ENCODE measurements at places on chromosomes 3 and 15. TPM values are rescaled to one million over a fixed set of nuclear protein-coding genes. Genes with fewer than 3 reads are reported as not detected.

GRCh38 chr3:12046406-12046805 lies 42.2 kb downstream of the SYN2 start:
- DNase-seq, result no peak

The ERICH6 gene
- not detected for total RNA-seq

The GRIP2 gene
- 0.77 TPM for total RNA-seq

The CD80 gene
- 2.5 TPM for total RNA-seq

The CAPN3 gene
- total RNA-seq, result 1.5 TPM

DNA sequence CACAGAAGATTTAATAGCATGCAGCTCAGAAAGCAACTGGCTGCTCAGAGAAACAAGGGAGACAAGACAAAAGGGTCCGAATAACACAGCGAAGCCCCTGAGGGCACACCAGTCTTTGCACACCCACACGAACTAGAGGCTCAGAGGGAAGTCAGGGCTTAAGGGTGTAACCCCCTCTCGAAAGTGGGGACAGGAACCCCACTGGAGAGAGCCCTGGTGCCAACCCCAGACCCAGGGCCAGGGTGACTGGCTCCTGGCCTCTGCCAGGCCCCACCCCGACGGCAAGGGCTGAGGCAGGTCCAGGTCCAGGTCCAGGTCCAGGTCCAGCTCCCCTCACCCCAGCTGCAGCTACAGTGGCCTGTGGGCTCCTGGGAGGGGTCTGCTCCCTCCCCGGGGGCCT lies 10.5 kb upstream of the PRR23E start:
- DNase-seq, result no peak

The MELTF gene
- 11.3 TPM for total RNA-seq

The SPG21 gene
- total RNA-seq, result 77.0 TPM

DNA sequence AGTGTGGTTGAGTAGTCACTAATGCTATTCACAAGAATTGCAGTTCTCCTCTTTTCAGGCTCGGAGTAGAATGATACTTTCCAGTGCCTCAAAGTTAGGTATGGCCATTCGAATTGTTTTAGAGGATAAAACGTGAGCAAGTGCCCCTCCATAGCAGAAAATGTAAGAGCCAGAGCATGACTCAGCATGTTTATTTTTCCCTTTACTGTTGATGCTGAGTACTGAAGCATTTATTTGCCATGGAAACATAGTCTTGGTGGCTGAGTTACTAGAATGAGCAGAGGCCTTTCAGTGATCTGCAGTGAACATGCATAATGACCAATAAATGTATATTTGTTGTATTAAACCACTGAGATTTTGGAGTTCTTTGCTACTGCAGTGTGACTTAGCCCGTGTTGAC lies 540.6 kb downstream of the NLGN1 start:
- no peak for DNase-seq

DNA sequence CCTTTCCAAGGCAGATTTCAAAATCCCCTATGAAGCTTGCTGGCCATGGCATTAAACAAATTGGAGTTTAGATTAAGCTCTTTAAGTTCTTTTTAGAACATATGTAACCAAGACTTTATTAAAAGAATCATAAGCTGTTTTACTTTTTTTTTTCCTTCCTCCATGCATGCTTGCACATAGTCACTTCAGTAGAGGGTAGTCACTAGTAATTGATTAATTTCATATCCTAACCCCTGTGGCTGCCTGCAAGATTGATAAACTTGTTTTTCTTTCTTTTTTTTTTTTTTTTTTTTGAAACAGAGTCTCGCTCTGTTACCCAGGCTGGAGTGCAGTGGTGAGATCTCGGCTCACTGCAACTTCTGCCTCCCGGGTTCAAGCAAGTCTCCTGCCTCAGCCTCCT lies 33.3 kb upstream of the ZKSCAN7 start:
- no peak for DNase-seq

The GPR62 gene
- total RNA-seq, result 0.40 TPM

GRCh38 chr15:89947385-89947784 lies 34.6 kb upstream of the ARPIN start:
- no peak for DNase-seq

All from endodermal cell (in vitro differentiated cells).